ENCODE measurements at places on chromosomes 7 and 10.

- ATAC-seq = peak; percentile 27
These were observed 857 bp downstream of the MEOX2 start for GRCh38 chr7:15685358-15686294.

DNA sequence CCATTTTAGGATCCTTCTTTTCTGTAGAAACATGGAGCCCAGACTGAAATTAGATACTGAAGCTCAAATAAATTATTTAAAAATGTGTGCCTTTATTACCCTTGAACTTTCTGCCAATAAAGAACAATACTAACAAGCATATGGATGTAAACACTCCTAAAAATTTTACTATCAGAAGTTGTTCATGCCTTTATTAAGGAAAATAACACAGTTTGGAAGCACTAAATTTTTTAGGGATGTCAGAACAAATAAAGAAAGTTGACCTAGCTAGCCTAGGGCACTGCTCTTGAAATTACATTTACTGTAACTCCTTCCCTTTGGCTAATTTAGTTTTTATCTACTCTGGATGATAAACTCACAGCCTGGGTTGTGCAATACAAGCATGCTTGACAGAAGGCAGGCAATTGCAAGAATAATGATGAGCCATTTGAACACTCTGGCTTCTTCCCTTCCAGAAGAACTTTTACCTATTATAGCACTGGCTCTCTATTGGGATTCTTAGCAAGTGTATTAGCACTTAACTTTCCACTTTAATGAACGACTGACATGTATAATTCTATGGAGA lies 351.7 kb upstream of the C7orf33 start:
- ATAC-seq = no peak

DNA sequence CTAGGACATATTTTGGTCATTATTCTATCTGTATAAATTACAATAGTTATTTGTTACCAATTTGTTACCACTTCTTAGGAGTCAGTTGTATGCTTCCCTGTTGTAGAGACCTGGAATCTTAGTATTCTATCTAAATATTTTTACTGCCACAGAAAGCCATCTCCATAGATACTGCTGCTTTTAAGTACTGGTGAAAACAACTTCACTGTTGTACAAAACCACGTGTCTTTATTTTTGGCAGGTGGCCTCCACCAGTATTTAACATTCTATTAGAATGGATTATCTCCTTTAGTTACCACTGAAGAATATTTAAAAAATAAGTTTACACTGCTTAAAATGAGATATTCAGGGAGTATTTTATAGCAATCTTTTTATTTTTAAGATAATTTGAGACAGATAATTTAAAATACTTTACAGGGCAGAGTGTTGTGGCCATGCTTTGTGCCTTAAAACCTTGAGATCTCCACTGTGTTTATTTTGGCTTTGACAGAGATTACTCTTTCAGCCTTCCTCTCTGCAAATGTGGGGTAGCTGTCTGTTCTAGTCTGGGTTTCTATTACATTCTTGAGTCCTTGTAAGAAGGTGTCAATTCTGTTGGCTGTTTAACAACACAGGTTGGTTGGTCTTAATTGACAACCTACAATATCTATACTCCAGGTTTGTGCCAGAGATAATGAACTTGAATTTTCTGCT lies 185.6 kb downstream of the LRRC4 start:
- peak; percentile 60 for ATAC-seq

DNA sequence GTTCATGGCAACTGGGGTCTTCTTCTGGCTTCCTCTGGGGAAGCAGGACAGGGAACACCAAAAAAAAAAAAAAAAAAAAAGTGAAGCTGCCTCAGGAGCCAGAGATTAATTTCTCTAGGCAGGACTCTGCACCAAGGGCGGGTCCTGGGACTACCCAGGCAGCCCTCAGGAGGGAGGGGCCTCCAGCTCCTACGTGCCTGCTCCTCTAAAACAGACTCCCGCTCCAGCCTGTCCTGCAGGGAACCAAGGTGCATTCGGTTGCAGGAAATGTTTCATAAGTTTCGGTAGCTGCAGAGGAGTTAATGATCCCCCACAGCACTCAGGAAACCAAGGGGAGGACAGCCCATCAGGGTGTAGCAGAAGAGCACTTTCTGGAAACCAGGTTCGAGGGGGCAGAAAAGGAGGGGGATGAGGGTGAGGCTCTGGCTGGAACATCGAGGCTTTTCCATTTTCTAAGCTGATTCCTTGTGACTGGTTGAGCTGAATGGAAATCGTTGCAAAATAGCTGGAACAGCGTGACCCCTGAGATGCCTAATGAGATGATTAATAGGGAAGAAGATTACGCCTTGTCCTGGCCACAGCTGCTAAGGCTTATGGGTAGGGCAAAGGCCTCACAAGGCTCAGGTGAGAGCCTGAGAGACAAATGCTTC lies 84.2 kb downstream of the STRA8 start:
- ATAC-seq = peak; percentile 70

- peak; percentile 8 for ATAC-seq
These were observed 42.4 kb upstream of the FAM20C start for GRCh38 chr7:149791-150636.

- ATAC-seq = no peak
These were observed 30.1 kb downstream of the PDZD8 start for GRCh38 chr10:117345143-117345542.

Data from motor neuron (in vitro differentiated cells).